ENCODE measurements at places on chromosomes 1 and 21.

- DNase-seq, result no peak
Measured at GRCh38 chr1:221274373-221274772, 395.1 kb downstream of the HLX start.

DNA sequence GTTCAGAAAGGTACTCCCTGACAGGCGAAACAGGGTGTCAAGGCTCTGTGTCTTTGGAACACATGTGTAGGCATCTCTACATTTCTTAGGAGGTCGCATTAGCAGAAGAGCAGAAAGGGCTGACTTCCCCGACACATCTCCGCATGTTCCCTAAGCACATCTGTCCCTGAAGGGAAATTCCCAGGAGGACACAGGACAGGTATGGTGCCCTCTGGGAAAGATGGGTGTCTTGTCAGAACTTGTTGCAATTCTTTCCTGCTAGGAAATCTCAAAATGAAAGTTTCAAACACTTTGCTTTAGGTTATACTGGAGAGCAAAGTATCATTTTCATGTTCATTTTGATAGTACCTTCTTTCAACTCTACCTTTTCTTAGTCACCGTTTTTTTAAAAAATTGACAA is 2.0 kb downstream of the DSCAM start:
- no peak for DNase-seq

DNA sequence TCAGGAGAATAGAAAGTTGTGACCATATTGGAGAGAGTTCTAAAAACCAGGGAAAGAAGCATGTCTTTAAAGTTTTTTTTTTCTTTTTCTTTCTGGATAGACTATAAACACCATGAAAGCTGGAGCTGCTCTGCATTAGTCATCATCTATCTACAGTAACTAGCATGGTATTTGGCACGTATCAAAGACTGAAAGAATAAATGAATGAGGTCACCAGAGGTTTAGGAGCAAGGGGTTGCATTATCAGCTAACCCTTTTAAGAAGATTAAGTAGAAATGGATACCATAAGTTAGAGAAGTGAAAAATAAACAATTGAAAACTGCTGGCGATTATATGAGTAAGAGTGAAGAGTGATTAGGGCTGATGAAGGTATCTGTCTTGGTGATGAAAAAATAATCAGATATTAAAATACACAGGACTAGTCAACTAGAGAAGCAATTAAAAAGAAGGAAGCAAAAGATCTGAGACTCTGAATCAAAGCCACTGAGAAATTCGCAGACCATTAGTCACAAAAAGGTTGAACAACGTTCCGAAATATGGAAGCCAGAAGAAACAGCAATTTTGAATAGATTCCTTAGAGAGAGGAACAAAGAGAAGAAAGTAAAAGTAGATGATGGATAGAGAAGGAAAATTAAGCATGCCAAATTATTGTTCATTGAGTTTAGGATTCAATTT is 536.4 kb downstream of the DPYD start:
- no peak for DNase-seq

GRCh38 chr21:41090981-41091380 is 77.0 kb upstream of the BACE2 start:
- DNase-seq, result no peak

GRCh38 chr1:16727190-16728111 is 12.9 kb upstream of the RNU1-4 start:
- peak; percentile 37 for DNase-seq

GRCh38 chr1:93180723-93181613 is at the start of gene CCDC18:
Gene CCDC18, plus strand, starts transcription at chr1:93180724. Its CDS starts 2,638 bp downstream, at chr1:93183362.
- no peak for DNase-seq

DNA sequence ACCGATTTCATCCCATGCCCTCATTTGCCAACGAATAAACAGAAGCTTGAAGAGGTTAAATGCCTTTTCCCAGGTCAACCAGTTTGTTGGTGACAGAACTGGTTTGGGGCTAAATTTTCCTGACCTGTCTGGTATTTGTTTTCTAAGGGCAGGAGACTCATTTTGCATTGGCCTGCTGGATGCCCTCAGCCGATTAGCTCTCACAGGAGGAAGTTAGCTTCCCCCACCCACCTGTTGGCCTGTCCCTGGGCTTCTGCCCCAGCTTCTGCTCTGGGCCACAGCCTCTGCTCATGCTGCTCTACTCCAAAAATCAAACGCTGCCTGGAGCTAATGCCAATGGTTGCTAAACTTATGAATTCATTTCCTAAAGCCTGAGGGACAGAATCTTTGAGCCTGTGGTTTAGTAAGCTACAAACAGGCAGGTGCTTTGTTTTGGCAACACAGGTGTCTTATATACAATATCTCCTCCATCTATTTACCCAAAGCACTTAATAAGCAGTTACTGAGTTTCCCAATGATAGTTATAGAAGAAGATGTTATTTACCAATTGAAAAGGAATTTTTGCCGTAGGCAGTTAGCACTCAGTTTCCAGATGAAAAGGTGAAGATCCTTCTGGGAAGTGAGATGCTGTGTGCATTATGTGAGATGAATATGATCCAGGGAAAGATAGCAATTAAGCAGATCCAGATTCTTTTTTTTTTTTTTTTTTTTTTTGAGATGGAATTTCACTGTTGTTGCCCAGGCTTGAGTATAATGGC is 82.3 kb downstream of the TM2D1 start:
- no peak for DNase-seq

- DNase-seq, result no peak
Measured at GRCh38 chr1:196148367-196148970, 459.8 kb downstream of the KCNT2 start.

DNA sequence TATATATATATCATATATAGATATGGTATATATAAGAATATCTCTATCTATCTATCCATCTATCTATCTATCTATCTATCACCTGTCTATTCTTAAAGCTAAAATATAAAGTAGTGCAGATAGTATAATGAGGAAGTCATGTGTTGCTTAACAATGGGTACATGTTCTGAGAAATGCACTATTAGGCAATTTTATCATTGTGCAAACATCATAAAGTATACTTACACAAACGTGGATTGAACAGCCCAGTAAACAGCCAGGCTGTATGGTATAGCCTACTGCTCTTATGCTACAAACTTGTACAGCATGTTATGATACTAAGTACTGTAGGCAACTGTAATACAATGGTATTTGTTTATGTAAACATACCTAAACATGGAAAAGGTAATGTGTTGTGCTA is 621.0 kb upstream of the NCAM2 start:
- DNase-seq, result no peak

- DNase-seq, result no peak
Measured at GRCh38 chr1:203597331-203598090, 29.1 kb upstream of the ATP2B4 start.

- DNase-seq, result no peak
Measured at GRCh38 chr1:114040273-114041015, 61.2 kb downstream of the OLFML3 start.

All from left hindlimb (tissue), 1 donor.